ENCODE measurements at places on chromosomes 3 and 15.

DNA sequence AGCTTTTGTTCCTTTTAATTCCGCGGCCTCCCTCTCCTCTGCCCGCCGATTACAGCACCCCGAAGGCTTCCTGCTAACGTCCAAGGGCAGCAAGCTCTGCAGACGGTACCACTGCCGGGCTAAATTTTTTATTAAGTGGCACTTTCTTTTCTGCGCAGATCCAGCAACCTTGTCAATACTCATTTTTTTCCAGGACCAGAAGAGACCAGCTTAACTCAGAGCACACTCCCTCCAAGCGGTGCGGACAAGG, 542 bp upstream of the MEIS2 start:
- no peak for DNase-seq

DNA sequence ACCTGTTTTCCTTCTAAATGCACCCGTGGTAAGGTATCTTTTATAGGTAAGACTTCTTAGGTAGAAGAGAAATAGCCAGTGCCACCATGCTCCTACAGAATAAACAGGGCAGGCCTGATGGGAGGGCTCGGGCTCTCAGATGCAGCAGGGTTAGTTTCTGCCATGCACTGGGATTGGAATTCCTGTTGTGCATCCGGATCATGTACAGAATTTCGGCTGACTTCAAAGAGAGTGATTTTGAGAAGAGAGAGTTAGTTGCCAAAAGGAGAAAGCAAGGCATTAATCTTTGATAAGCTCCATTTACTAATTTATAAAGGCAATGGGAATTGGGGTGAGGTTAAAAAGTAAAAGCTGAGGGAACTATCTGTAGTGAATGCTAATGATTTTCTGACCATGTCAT, 211.2 kb downstream of the WDR72 start:
- no peak for DNase-seq

DNA sequence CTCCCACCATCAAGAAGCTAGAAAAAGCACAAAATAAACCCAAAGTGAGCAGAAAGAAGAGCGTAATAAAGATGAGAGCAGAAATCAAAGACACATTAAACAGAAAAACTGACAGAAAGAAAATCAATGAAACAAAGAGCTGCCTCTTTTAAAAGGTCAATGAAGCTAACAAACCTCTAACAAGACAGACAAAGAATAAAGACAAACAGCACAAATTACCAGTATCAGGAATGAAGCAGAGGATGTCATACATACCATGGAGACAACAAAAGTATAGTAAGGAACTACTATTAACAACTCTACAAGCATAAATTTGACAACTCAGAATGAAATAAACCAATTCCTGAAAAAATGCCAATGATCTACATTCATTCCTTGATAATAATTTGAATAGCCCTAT, 15.0 kb downstream of the C3orf70 start:
- DNase-seq, result no peak

- DNase-seq, result no peak
Measured at GRCh38 chr3:97967966-97968365, 4.3 kb downstream of the RIOX2 start.

DNA sequence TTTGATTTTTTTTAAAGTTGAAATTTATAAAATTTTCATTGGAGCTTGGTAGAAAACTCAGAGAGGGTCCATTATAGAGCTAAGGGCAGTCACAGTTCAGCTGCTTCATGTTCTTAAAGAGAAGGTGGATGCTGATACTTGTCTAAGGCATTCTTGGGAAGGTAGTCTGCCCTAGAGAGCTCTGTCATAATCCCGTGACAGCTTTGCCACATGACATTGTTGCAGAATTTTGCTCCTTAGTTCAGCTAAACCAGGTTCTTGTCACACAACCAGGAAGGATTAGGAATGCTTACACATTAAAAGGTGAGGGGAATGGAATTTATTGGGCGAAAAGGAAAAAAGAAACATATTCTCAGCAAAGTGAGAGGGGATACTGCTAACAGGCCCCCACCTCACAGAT, 130.9 kb downstream of the GMNC start:
- DNase-seq, result no peak

GRCh38 chr3:30085486-30085885, 520.9 kb upstream of the TGFBR2 start:
- no peak for DNase-seq

DNA sequence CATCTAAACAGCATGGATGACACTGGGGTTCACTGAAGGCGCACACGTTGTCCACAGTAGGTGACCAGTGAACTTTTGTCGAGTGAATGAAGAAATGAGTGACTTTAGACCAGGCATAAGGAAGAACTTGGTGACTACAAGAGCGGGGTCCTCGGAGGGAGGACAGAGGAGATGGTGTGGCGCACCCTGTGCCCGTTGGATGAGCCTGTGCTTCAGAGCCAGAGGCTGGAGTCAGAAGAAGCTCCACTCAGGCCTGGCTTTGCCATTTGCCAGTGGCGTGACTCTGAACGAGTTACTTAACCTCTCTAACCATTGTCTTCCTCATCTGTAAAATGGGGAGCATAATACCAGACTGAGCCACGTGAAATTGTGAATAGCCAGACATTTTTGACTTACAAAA, 42.2 kb downstream of the MUC4 start:
- no peak for DNase-seq

DNA sequence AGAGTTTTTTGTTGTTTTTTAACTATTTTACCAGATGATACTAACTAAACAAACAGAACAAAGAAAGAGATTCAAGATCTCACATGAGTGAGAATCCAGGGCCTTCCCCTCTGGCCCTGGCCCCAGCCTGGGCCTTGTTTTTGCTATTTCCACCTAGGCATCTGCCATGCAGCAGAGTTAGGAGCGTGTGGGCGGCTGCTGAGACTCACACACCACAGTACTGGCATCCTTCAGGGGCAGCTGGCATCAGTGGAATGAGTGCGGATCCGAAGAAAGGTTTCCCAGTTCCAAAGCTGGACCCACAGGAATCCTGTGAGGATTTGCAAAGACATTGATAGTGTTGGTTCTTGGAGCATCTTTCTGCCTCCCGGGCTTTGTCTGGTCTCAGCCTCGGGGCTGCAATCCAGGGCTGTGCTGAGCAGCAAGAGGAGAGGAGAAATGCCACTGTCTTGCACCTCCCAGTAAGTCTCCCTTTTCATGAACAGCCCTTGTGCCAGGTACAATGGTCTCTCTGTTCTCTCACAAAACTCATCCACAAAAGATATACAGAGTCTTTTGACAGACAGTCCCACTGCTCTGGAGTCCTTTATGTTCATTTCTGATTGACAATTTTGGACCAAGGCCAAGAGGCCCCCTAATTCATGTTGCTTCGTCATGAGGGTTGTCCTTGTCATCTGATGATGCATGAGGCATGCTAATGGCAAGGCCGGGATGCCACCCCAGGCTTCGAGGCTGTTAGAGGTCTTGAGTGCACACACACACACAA, 46.6 kb downstream of the APH1B start:
- DNase-seq, result no peak

- no peak for DNase-seq
Measured at GRCh38 chr15:72786676-72787345, 3.3 kb upstream of the ADPGK start.

GRCh38 chr15:87971076-87971475, 285.5 kb downstream of the NTRK3 start:
- DNase-seq, result no peak

GRCh38 chr15:50135031-50135551, 16.1 kb upstream of the ATP8B4 start:
- no peak for DNase-seq

DNA sequence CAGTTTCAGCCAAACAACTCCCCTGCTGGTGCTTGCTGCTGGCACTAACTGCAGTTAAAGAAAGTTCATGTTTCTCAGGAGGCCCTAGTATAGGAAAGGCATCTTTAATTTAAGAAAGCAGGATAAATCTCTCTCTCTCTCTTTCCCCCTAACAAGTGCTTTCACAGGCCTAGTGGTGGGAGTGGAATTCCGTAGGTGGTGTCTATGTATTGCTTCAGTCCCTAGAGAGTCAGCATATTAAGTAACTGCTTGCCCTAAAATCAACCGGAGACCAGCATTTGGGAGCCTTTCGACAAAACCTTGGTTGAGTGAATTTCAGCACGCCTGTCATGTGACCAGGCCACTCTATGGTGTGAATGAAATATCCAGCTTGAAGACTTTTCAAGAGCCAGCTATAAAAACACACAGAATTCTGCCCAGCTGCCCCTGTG, 169.2 kb upstream of the TGFBR2 start:
- DNase-seq, result no peak

DNA sequence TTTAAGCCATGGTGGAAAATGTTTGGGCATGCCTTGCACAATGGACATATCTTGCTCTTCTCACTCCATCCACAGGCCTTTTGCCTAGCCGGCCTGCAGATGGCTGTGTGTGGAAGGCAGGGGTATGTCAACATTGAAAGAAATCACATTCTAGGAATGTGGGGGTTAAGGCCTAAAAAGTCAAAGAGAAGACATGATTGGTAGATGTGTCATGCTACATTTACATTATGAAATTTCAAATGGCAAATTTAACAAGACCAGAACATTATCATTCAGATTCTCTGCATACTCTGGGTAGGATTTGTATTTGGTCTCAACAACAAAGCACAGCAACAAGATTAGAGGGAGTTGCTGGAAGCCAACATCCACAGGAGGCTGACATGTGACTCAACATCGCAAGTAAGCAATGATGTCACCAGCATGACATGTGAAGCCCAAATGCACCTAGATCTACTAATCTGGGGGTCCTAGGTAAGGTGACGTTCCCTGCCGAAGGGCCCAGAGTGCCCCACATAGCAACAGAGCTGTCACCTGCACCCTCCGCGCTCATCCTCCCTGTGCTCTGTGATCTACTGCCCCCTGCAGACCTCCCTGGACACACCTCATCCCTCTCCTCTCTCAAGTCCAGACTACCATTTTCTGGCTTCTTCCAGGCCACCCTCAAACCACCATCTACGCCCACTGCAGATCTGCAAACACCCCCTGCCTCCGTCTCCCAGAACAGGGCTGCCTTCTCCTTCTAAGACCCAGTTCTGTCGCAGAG, 39.4 kb downstream of the CLDN18 start:
- no peak for DNase-seq

DNA sequence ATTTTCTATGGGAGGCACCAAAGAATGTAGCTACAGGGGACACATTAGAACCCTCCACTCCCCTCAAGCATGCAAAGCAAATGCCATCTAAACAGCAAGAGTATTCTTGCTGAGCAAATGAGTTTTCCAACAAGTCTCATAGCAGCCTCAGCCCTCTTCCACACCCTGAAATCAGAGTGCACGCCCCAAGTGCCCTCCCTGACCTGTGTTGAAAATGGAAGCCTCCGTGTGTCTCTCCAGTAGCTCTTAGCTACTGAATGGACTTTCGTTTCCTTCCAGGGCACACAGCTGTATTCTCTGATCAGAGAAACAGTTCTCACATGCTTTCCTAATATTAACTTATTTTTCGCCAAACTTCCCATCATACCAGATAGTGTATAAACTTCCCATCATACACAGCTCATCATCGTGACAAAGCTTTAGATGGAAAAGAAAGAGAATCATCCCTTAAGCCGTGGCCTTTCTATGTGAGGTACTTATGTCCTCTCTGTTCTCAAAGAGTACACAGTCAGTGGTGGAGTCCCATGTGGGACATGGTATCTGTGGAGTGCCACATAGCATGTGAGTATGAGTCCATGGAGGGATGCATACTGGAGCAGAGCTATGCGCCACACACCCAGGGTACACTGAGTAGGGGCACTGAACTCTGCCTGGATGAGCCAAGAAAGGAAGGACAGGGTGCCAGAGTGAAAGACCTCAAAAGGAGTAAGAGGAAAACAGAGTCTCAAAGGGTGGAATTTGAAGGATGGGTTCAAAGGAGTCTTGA, 434.5 kb downstream of the MCTP2 start:
- DNase-seq, result no peak

- DNase-seq, result no peak
Measured at GRCh38 chr3:535566-536416, 339.2 kb downstream of the CHL1 start.

GRCh38 chr15:96146726-96147125, 183.8 kb upstream of the NR2F2 start:
- no peak for DNase-seq

GRCh38 chr15:90241343-90242192, 7.6 kb downstream of the GDPGP1 start:
- DNase-seq, result no peak

- DNase-seq, result no peak
Measured at GRCh38 chr3:138297059-138297607, 32.5 kb downstream of the NME9 start.

- no peak for DNase-seq
Measured at GRCh38 chr3:127751782-127752181, 70.5 kb downstream of the MGLL start.

DNA sequence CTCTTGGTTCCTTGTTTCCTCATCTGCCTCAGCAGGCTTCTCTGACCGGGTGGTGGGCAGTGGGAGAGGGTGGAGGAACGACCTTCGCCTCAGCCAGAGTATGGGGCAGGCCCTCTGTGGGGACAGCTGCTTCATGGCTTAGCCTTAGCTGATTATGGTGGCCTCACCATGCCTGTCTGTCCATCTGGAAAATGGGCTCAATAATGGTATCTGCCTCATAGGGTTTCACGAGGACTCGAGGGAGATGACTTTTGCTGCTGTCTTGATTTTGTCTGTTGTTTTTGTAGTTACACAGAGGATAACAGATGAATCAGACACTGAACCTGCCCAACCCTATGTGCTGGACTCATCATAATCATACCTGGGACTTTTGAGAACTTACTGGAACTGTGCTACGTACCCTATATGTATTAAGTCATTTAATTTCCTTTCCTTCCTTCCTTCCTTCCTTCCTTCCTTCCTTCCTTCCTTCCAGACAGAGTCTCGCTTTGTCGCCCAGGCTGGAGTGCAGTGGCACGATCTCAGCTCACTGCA, 46.5 kb downstream of the CDC25A start:
- no peak for DNase-seq

DNA sequence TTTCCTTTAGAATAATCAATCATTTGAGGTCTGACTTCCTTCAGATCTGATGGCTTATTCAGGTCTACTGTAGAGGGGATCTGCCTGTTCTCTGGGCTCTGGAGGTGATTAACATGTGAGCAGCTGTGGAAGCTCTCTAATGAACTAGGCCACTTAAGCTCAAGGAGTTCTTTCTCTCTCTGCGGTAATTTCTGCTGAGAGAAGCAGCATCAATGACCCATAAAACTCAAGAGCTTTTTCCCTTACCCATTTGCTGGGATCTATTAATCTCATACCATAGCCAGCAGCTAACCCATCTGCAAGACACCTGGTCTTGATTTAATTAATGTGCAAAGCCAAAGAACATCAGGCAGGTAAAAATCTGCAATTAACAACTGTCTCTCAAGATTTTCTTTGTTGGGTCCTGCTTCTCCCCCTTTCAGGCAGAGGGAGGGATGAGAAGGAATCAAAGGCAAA, 73.2 kb upstream of the DLG1 start:
- no peak for DNase-seq

DNA sequence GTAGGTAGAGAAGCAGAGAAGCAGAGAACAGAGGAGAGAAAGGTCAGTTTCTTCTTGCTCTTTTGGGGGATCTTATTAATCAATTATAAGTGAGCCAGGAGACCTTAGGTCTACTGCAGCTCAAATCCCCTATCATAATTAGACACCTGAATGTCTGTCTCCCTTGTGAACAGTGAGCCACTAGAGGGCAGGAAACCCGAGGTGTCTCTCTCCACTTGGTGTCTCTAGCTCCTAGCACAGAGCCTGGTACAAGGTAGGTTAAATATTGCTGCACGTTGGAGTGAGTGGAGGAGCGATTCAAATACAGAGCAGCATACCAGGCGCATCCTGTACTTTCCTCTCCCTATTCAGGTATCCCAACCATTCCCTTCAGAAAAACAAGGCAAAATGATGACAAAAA, 2.0 kb upstream of the ST8SIA2 start:
- DNase-seq, result no peak

Data from stimulated activated CD4-positive, alpha-beta T cell treated with anti-CD3 and anti-CD28 coated beads, Interleukin-4, amount 100 ng/mL, for 1 hour (primary cell).